ENCODE measurements at places on chromosomes 5 and 9.

- DNase-seq: no peak
These were observed 207.3 kb downstream of the ARHGAP26 start for GRCh38 chr5:142977363-142978051.

- no peak for DNase-seq
These were observed 560.7 kb downstream of the PSAT1 start for GRCh38 chr9:78857373-78858225.

GRCh38 chr5:107557051-107557658 is 113.6 kb downstream of the EFNA5 start:
- peak; percentile 73 for DNase-seq

DNA sequence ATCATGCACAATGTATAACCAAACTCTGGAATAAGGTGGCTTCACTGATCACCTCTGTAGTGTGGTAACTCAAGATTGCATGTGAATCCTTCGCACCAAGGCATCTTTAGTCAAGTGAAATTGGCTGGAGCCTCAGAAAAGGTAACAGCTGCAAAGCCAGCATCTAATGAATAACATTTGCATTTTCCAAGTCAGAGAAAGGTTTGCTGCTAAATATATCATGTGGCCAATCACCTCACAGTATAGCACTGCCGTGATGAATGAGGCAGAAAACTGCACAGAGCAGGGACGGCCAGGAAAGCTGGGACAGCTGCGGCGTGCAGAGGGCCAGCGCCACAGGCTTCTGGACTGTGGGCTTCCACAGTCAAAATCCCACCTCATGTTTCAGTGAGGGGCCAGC is 18.5 kb downstream of the MRPS27 start:
- DNase-seq: no peak

DNA sequence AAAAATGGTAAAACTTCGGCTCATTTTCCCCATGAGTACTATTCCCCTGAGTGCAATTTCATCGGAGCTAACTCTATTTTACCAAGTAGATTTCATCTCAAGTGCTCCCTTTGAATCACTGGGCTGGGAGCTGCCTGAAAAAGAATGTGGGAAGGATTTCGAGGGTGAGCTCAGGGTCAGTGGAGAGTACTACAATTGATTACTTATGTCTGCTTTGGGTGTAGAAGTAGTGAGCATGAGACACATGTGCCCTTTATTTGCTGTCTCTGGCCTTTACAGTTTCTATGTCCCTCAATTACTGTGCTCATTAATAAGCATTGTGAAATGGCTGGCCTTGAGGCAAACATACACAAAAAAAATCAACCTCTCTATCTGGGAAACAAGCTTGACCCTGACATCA is 172.7 kb upstream of the RFX3 start:
- no peak for DNase-seq

GRCh38 chr9:96567203-96567700 is 52.4 kb downstream of the CDC14B start:
- DNase-seq: no peak

- no peak for DNase-seq
These were observed 40.0 kb upstream of the RICTOR start for GRCh38 chr5:39114155-39114554.

GRCh38 chr5:132788990-132789886 is 12.2 kb upstream of the SEPTIN8 start:
- no peak for DNase-seq

GRCh38 chr9:123561046-123561445 is 205.0 kb downstream of the CRB2 start:
- DNase-seq: no peak

DNA sequence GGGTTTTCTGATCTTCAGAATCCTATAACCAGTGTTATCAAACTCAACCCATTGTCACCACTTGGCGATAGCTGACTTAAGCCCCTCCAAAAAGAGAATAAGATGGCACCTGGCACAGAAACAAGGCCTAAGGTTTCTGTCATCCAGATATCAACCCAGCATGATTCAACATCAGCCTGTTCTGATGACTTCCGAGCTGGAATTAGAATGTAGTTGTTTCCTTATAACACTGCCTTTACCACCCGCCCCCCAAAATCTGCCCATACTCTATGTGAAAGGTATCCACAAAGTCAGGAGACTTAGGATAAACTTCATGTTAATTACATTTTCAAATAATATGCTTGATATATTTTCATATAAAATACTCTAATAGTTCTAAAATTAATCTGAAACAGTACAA is 5.2 kb downstream of the KLF9 start:
- DNase-seq: no peak

GRCh38 chr9:70262948-70263347 is 4.2 kb downstream of the SMC5 start:
- DNase-seq: no peak

GRCh38 chr5:85732185-85732584 is 885.6 kb upstream of the COX7C start:
- no peak for DNase-seq

GRCh38 chr9:83714329-83714728 is 6.6 kb upstream of the UBQLN1 start:
- no peak for DNase-seq

- DNase-seq: no peak
These were observed 200.8 kb downstream of the CRB2 start for GRCh38 chr9:123556464-123557435.

DNA sequence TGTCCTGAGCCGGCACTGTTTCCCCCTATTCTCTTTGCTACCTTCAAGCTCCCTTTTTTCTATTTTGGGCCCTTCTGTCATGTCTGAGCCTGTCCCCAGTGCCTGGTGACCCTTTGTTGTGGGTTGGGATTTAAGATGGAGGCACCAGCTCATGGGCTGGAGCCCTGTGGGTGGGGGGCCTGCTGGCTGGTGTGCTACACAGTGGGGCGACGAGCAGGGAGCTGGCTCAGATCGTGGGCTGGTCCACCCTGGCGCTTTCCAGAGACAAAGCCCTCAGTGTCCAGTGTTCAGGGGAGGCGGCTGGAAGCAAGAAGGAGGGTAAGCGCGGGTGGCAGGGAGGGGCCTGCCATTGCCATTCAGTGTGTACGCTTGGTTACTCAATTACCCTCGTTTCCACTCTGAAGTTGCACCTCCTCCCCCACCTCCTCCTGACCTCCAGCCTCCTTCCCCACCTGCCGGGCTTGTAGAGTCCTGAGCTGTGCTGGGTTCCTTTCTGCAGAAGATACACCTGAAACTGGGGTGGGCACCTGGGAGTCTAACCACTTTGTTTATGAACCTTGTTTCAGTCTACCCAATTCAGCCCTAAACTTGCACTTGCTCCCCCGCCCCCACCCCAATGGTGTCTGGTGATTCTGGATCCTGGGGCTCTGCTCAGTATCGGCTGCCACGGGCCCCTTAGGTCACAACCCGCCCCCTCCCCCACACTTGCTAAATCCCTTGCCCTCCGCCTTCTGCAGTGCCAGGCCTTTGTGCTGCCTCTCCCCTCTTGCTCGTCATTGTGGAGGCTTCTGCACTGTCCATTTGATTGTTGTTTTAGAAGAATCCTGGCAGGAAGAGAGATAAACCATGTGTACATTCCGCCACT is 49.9 kb downstream of the MVB12B start:
- DNase-seq: no peak

GRCh38 chr5:39219437-39219836 is at the start of gene FYB1:
Gene FYB1, minus strand, starts transcription at chr5:39219563. Its CDS starts 16,603 bp downstream, at chr5:39202960.
- no peak for DNase-seq

- no peak for DNase-seq
These were observed 73.3 kb upstream of the TBCA start for GRCh38 chr5:77849308-77849900.

- no peak for DNase-seq
These were observed 718.3 kb upstream of the GRAMD2B start for GRCh38 chr5:125704888-125705287.

DNA sequence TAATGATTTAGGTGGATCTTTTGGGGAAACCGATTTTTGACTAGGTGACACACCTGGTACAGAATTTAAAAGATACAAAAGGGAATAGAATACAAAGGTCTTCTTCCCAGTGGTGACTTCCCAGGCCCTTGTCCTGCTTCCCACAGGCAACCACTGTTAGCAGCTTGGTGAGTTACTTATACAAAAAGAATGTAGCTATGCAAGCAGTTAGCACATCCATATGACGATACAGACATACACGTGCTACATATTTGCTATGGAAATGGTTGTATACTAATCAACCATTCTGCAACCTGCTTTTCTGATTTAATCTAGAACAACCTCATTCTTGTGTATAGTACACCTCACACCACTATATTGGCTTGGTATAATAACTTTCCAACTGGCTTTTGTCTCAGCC is 51.0 kb downstream of the OTULIN start:
- DNase-seq: no peak

DNA sequence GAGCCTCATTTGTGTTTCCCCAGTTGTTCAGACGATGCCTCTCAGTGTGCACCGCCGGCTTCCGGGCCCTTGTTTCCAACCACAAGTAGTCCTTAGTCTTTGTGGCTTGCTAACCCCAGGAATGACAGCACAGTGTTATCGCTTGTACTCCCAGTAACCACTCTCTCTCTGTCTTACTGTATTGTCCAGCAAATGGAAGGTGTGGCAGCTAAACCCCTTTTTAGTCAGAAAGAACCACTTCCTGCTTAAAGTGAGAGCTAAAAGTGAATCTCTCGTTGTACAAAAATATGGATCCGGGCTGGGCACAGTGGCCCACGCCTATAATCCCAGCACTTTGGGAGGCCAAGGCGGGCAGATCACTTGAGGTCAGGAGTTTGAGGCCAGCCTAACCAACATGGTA is 61.3 kb downstream of the ENC1 start:
- no peak for DNase-seq

- DNase-seq: no peak
These were observed 66.8 kb downstream of the CRB2 start for GRCh38 chr9:123422635-123423310.

GRCh38 chr9:15843931-15844330 is 291.1 kb downstream of the CCDC171 start:
- no peak for DNase-seq

- no peak for DNase-seq
These were observed 2.8 kb upstream of the PTPDC1 start for GRCh38 chr9:94081435-94081834.

DNA sequence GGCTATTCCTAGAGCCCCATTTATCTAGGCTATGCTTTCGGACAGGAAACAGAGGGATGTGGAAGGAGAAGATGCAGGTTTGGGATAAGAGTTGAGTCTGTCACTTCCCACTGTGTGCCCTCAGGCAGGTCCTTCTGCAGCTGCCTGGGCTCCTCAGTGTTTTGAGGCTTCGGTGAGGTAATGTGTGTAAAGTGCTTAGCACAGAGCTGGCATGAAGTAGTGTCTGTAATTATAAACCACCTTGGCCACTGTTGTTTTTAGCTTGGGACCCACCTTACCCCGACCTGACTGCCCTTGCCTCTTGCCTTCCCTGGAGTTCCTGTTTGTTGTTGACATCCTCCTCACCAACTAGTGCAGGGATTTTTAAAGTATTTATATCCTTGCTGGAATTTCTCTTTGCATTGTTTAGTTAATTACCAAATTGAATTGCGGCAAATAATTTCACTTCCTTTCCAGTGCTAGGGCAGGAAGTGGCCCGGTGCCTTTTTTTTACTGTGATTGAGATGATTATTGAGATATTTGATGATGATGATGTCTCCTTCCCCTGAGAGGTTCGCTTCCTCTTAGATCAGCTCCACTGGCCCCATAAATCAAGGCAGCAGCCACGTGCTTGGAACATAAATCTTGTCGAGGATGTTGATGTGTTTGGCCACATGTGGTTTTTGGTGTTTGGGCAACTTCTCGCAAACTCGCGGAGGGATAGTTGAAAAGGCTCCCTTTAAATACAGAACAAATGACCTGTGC is 38.3 kb upstream of the DAB2IP start:
- no peak for DNase-seq

- peak; percentile 33 for DNase-seq
These were observed 17.0 kb downstream of the OR13J1 start for GRCh38 chr9:35852876-35853865.

- DNase-seq: no peak
These were observed 262.9 kb upstream of the DMAC1 start for GRCh38 chr9:8062459-8062858.

DNA sequence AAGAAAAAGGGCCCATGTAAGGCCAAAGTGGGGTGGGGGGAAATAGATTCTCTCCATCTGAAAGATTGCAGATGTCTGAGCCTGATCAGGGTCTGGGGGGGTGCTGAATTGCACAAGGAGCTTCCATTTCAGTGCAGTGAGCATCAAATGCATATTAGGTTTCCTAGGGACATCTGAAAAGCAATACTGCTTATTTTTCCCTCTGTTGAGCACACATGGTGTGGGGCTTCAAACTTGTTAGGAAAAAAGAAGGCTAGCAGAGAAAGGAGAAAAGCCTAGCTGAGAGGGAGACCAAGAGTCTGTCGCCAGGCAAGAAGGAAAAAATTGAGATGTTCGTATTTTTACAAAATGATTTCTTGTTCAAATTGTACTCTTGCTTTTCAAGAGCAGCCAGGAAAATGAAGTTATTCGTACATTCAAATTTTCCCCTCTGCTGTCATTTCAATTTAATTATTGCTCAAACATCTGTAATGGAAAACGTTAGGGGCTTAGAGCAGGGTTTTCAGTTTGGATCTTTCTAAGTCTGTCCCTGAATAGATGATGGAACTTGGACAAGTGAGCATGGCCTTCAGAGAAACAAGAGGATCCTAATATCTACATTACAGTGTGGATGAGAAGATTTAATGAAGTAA is 191.9 kb upstream of the GAS1 start:
- DNase-seq: no peak

- DNase-seq: no peak
These were observed 206.3 kb downstream of the GABBR2 start for GRCh38 chr9:98502311-98502975.

- no peak for DNase-seq
These were observed 36.8 kb downstream of the NSG2 start for GRCh38 chr5:174082286-174082685.

GRCh38 chr9:101923451-101923850 is 185.0 kb upstream of the GRIN3A start:
- no peak for DNase-seq

- DNase-seq: no peak
These were observed 66.0 kb upstream of the PPARGC1B start for GRCh38 chr5:149664083-149664482.

DNA sequence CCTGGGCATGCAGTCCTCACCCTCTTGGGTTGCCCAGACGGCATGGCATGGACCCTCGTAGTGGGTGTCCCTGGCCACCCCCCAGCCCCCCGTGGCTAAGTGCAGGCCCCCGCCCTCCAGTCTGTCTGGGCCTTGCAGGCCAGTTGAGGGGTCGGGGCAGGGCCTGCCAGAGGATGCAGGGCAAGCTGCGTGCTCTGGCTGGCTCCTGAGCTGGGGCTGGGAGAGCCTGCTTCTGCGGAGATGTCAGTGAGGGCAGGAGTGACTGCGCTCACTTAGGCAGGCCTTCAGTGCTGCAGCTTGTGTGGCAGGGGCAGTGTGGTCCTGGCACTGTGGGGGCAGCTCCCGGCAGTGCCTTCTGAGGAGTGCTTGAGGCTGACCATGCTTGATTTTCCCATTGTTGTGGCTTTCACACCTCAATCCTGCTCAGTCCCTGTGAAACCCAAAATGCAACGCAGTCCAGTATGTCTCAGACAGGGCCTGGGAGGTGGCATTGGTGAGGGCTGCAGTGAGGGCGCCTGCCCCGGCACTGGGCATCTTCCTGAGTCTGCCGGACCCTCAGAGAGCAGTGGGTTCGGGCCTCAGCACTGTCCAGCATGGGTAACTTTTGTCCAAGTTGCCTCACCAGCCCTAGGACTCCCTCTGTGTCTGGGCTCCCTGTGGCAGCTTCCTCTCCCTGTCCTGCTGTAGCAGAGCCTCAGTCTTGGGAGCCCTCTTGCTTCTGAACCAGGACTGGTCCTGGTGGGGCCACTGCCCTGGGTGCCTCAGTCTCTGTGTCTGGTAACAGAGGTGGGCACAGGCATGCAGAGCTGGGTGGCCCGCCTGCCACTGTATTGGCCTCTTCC is 93.0 kb downstream of the PHF2 start:
- peak; percentile 18 for DNase-seq

All from mesothelial cell of epicardium (in vitro differentiated cells).